NCI-H1048 (cell line): ENCODE measurements at places on chromosomes 5 and 9.

DNA sequence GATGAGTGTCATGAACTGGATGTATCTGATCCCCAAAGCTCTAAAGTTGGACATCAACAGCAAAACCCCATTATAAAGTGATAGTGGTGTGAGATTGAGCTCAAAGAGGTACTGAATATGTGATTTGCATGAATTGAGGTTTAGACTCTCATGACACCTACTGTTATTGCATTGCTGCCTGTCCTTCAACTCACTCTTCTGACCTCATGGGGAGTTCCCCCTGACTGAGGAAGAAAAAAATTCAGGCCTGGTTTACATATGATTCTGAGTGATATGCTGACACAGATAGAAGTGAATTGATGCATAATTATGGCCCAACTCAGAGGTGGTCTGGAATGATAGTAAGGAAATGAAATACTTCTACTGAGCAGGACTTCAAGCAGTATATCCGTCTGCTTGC, 76.2 kb upstream of the CHD1 start:
- DNase-seq, result no peak

DNA sequence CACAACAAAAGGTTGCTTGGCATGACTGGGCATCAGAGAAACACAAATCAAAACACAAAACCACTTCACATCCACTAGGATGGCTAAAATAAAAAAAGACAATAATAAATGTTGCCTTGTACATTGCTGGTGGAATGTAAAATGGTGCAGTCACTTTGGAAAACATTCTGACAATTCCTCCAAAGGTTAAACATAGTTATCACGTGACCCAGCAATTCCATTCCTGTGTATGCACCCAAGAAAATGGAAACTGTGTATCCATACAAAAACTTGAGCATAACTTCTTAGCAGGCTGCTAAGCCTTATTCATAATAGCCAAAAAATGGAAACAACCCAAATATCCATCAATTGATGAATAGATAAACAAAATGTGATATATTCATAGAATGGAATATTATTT, 10.2 kb upstream of the SLC46A2 start:
- no peak for DNase-seq

DNA sequence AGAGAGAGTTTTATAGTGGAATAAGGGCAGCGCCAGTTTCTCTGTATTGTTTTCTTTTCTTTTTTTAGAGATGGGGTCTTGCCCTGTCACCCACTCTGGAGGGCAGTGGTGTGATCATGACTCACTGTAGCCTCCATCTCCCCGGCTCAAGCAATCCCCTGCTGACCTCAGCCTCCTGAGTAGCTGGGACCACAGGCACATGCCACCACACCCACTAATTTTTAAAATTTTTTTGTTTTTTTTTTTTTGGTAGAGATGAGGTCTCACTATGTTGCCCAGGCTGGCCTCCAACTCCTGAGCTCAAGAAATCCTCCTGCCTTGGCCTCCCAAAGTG, 119.0 kb downstream of the PIK3R1 start:
- no peak for DNase-seq

- no peak for DNase-seq
Measured at GRCh38 chr5:3043600-3043999, 292.1 kb upstream of the IRX2 start.

- DNase-seq, result no peak
Measured at GRCh38 chr9:100352201-100352726, 478 bp downstream of the TEX10 start.

DNA sequence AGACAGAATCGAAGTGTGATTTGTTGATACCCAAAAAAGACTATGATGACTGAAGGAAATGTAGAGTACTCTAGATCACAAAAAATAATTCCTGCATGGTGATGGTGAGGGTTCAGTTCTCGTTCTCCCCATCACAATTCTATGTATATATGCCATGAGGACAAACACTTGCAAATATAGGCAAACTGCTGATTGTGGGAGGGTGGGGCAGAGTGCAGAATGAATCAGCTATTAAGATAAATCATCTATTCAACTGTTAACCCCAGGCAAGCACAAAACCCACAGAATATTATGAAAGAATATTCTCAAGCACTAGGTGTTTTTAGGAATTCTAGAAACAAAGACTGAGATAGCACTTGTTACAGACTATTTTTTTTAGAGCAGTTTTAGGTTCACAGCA, 13.9 kb upstream of the UBLCP1 start:
- DNase-seq, result no peak

DNA sequence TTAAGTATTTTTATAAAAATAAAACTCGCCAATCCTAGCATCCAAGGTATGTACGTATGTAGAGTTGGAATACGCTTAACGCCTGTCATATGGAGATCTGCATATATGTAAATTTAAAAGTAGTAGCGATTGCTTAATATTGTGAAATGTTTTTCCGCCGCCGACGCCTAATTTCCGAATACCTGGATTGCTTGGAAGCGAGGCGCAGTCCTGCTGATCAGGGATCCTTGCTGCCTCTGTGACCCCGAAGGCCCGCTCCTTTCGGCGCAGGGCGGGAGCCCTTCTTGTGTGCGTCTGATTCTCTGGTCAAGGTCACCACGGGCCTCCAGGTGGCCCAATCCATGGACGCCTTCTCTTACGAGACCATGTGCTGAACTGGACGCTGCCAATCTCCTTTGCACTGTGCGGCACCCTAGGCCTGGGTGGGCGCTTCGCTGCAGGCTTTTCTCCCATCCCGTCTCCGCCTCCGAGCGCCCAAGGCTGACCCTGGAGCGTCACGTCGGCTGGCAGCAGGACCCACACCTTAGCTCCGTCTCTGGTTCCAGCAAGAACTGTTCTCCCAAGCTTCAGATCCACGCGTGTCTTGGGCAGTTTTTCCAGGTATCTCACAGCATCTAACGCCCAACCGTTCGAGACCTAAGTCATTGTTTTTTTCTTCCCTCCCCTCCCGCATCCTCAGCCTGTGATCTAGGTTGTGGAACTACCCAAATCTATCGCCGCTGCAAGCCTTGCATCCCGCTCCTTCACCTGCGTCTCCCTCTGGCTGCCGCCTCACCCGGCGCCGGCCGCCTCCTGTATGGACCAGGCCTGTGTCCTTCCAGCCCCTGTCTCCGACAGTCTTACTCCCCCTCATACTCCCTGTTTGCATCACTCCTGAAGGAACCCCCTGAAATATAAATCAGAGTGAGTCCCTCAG, 3.6 kb upstream of the TRIM41 start:
- DNase-seq, result no peak

DNA sequence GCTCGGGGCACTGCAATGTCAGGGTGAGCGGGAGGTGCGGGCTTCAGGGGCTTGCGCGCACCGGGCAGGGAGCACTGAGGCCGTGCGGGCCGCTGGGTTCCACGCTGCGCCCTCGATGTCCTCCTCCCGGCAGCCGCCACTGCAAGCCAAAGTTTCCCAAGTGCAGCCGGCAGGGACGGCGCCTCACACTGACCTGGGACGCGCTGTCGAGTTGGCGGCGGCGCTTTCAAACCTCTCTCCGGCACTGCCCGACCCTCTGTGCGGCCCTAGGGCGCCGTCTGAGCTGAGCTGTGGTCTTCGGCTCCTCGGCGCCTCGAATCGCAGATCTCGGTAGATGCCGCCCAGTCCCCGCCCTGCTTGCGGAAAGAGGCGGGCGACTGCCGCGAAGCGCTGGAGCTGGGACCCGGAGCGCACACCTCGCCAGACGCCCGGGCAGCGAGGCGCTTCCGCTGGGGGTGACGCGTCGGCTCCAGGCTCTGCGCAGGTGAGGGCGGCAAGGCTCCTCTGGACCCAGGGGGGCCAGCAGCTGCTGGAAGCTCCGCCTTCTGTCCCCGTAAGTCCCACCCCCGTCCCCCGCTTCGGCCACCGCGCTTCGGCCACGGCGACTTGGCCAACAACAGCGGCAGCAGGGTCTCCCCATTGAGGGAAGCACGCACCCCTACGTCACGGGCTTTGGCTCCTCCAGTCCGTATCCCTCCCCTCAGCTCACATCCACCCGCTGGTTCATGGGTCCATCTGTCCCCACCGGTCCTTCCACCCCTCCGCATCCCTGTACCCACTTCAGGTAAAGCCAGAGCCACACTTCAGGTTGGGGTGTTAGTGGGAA, at the start of gene ANKRD34B:
Gene ANKRD34B (minus strand): TSS at position 320 of the 826 bp plus-strand sequence. CDS start 10,261 bp downstream, outside the sequence.
- no peak for DNase-seq

DNA sequence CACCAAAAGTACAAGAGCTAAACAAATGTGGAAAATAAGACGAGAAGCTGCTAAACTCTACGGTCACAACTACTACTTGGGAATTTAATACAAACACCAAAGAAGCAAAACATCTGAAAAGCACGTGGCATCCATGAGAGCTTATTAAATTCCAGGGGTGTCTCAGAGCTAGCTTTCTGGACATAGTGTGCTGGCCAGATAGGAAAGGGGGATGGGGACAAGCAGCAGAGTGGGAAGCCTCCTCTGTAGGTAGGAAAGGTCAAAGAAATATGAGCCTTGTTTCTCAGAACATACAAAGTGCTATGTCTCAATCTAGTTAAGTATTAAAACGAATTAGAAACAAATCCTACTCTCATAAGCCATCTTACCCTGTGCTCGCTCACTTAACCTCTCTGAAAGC, 51.3 kb upstream of the GOLPH3 start:
- DNase-seq, result no peak

- no peak for DNase-seq
Measured at GRCh38 chr5:87390075-87390474, 22.7 kb downstream of the CCNH start.

DNA sequence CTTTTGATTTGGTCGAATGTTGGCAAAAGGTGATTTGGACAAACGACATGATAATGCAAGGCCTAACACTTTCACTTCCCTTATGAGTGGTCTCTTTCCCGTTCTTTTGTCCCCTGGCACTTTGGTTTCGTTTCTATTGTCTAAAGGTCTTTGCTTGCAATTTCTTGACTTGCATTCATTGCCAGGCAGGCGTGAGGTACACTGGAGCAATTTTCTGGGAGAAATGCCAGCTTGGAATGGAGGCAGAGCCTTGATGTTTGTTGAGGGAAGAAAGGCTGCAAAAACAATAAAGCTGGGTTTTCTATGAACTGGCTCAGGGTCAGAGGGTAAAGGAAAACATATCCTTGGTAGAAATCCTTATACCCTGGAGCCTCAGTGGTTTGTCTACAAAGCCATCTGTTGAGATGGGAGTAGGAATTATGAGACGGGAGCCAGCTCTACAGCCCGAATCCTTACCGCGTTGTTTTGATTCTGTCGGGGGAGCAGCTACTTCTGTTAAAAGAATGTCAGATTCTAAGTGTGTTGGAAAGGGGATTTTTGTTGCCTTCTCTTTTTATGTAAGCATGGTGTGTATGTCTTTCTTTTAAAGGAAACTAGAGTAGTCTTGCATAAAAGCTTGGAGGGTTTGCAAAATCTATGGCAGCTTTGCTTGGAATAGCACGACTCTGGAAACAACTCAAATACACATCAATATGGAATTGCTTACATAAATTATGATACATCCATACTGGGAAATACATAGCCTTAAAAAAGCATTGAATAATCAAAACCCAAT, 158.9 kb downstream of the RMI1 start:
- no peak for DNase-seq

GRCh38 chr9:98067184-98067583, 10.7 kb downstream of the NANS start:
- DNase-seq, result no peak

DNA sequence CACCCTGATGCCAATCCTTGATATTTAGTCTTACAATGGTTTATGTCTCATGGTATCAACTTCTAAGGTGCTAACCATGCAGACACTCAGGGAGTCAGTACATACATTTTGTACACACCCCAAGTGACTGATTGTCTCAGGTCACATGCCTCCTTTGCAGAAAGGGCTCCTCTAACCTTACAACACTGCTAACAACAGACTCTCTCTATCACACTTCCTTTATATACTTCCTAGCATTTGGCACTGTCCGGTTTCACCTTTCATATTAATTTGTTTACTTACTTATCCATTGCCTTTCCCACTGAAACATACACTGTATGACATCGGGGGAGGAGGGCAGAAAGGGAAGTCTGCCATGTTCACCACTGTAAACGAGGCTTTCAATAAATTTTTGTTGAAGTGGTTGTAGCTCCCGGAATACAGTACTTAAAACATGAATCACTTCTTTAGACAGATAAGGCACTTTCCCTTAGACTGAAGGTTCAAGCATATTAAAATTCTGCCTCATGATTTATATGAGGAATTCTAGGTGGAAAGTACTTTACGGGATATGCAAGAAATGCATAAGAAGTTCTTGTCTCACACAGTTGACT, 20.6 kb downstream of the EMB start:
- no peak for DNase-seq

DNA sequence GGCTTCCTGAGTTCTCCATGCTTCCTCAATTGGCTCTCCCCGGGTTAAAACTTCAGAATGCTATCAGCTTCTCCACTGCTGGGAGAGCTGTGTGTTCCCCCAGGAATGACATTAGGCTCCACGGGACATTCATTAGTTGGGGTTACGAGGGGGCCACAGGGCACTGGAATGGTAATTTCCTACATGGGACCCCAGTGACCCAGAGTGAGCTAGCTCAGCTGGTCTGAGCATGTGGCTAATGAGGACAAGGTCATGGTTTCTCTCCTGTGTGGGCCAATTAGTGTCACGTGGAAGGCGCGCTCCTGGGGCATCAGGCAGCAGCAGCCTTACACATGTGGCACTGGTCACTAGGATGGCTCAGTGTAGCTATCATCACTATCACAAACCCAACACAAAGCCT, 21.0 kb downstream of the LSM11 start:
- no peak for DNase-seq

DNA sequence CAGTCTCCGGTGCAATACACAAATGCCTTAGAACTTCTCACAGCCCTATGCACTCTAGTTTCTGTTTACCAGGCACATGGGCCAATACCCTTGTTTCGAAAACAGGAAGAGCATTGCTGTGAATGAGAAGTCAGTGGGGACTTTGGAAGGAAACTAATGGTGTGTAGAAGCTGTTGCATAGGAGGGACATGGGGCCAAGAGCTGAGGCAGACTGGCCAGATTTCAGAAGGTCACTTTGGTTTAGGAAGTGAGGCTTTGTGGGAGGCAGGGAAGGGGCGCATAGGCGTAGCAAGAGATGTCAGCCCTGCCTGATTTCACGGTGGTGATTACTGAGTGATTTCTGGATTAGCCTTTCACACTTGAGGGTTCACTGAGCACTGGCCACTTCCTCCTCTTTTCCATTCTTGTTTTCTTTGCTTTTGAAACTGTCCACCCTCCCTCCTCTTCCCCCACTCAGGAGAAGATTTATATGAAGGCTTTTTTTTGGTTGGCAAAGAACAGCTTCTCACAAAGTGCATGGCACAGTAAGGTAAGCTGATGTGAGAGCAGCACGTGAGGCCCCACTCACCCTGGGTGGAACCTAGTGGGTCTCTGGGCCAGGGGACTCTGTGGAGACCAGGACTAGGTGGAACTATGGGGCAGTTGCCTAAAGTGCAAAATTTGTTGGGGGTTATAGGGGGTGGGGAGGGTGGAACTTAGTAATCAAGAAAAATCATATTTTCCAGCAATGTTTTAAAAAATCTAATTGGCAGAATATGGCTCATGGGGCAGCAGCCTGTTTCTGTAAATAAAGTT, 6.1 kb upstream of the TMEM252 start:
- DNase-seq, result no peak

DNA sequence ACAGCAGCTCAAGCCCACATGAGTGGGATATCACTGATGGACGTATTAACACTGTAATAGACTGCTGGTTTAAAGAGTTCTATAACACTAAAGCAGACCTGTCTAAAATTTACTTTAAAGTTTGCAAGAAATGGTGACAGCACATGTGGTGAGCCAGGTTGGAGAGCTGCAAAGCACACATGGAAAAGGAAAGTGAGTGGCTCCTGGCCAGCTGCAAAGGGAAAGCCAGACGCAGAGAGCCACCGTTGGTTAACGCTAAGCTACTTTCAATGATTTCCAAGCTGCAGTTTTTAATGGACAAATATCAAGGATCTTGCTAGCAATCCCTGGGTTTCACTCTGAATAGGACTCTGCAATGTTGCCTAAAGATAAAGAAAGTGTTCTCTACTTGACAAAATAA, 89.9 kb downstream of the CTNND2 start:
- DNase-seq, result no peak

- DNase-seq, result no peak
Measured at GRCh38 chr5:111585946-111586345, 73.6 kb upstream of the STARD4 start.
